AG08396 (cell line): ENCODE measurements at places on chromosomes 5 and 9.

GRCh38 chr9:93124793-93125192 lies 9.3 kb downstream of the NINJ1 start:
- DNase-seq = no peak

DNA sequence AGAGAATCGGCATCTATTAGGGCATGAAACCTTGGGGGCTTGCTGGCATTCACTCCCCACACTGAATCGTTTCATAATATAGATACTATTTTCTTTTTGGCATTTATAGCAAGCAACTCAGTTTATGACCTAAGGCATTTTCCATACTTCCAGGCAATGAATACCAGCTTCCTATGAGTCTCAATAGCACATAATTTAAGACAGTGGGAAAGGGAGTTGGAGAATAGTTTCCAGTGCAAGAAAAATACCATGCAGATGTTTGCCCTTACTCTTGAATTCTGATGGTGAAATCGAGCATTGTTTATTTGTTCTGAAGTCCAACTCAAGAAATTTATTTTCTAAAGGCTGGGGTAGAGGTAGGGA lies 175.8 kb upstream of the KLF9 start:
- DNase-seq = no peak

- DNase-seq = no peak
Observed at GRCh38 chr5:87094833-87095232, 172.8 kb upstream of the RASA1 start.

- no peak for DNase-seq
Observed at GRCh38 chr9:99197987-99198386, 23.8 kb downstream of the ALG2 start.

- DNase-seq = no peak
Observed at GRCh38 chr5:44807269-44807668, 1.5 kb upstream of the MRPS30 start.

GRCh38 chr9:94002316-94003140 lies 47.4 kb upstream of the BARX1 start:
- DNase-seq = peak; percentile 16

- no peak for DNase-seq
Observed at GRCh38 chr5:6362846-6363245, 15.5 kb downstream of the MED10 start.

DNA sequence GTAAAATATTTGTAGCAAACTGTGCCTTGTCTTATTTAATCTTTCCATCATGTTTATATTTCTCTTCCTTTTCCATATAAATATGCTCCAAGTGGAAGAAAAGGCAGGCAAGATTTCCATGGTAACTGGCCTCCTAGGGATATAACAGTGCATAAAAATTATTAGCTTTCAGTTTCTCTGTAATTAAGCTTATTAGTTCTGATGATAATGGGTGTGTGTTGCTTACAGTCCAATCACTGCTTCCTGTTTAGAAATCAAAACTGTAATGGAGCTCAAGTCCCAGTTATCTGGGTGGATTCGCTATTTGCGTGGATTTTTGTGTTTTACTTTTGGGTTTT lies 213.0 kb downstream of the PJA2 start:
- no peak for DNase-seq

DNA sequence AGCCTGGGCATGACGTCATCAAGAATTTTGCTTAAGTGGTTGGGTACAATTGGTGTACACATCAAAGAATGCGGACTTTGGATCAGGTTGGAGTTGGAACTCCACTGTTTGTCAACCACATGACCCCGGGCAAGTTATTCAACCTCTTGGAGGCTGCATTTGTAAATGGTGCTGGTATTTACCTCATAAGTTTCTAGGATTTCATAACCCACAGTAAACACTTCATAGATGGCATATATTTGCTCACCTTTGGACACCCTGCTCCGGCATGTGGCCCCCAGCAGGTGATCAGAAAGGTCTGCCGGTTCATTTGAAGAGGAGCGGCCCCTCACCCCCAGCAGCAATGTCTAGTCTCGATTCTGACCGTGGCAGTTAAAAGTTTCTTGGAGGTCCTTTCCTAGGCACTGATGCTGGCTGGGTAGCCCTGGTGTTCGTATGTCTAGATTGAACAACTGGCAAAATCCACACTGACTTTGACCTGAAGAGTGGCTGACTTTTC lies 60.6 kb downstream of the IL6ST start:
- DNase-seq = no peak

- DNase-seq = no peak
Observed at GRCh38 chr5:11962122-11962521, 57.9 kb upstream of the CTNND2 start.

DNA sequence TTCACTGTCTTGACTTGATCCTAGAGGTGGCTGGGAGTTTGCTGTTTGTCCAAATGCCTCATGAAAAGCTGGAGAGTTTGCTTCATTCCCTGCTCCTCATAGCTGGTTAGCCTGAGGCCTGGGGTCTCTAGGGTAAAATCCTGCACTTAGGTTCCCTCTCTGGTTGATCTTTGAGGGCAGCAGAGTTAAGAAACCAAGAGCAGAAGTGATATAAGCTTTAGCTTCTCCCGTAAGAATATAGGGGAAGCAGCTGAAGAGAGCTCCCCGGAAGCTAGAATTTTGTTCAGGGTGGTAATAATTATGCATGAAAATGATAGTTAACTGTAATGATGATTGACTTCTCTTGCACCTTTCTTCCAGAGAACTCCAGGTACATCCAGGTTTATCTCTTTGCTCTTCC lies 1.4 kb downstream of the FAM53C start:
- DNase-seq = no peak

- no peak for DNase-seq
Observed at GRCh38 chr5:54603372-54603771, 85.8 kb downstream of the SNX18 start.

- DNase-seq = no peak
Observed at GRCh38 chr9:115597330-115597895, 479.5 kb upstream of the TNC start.

GRCh38 chr5:151864061-151864748 lies 60.4 kb downstream of the GLRA1 start:
- DNase-seq = no peak

DNA sequence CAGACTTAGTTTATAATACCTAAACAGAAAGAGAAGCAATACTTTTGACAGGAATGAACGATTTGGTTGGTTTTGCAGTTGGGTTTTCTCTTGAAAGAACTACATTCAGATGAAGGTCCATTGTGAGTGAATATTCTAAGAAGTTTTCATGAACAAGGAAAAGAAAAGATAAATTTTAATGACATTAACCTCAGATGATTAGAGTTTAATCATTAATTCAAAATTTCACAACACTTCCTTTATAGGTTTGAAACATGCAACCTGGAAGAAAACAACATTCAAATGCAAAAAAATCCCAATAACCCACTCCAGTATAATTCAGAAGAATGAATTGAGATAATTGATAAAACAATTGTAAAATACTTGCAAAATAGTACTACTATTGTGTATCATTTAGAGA lies 23.8 kb downstream of the EQTN start:
- DNase-seq = no peak

DNA sequence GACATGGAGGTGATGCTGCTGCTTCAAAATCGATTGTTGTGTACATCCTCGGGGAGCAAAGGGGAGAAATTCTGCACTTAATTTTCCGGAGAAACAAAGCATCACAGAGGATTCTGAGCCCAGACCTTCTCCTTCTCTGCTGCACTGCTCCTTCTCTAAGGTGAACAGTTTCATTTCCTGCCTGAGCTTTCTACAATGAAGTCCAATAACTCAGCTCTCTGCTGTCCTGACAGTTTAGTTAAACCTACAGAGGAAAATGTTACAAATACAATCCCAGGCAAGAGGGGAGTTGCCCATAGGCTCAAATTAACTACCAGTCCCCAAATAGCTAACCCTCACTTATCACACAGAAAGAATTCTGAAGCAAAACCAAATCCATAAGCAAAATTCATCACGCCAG lies 206.3 kb downstream of the EFNA5 start:
- no peak for DNase-seq

DNA sequence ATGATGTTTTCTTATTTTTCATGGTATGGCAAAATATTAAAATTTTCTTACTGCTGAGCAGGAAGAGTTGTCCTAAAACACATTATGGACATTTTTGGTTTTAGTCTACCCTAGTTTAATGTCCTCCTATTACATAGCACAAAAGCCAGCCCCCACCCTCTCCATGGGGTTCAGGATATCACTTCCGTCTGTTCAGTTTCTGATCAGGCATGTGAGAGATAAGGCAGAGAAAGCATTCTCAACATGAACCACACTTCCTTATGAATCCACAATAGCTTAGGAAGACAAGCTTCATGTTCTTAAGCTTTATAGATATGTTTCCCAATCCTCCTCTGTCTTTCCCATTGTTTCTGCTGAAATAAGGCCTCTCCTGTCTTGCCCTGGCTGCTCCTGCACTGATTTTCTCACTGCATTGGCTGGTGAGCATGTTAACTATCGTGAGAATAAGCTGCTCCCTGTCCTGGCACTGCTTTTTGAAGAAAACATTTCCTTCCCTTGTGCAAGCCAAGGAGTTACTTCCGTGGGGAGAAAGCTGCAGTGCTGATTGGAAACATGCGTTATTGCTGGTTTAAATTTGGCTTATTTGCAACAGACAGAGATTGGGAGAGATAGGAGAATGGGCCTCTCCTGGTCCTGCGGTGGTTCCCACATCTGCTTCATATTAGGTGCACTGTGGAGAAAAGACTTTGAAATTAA lies 260.3 kb upstream of the RPS23 start:
- no peak for DNase-seq

DNA sequence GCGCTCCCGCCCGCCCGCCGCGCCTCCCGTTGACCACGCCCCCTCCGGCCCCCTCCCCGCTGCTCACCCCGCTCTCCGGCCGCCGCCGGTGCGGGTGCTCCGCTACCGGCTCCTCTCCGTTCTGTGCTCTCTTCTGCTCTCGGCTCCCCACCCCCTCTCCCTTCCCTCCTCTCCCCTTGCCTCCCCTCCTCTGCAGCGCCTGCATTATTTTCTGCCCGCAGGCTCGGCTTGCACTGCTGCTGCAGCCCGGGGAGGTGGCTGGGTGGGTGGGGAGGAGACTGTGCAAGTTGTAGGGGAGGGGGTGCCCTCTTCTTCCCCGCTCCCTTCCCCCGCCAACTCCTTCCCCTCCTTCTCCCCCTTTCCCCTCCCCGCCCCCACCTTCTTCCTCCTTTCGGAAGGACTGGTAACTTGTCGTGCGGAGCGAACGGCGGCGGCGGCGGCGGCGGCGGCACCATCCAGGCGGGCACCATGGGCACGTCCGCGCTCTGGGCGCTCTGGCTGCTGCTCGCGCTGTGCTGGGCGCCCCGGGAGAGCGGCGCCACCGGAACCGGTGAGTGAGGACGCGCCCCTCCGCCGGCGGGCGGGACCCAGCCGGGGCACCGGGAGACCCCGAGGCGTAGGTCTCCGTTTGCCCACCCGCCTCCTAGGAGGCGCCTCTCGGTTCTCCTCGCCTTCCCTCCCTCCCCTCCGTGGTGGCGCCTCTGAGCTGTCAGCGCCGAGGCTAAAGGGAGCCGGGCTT lies at the start of gene VLDLR:
Gene VLDLR, plus strand, starts transcription at position 66 of the 739 bp plus-strand sequence. Its CDS starts 403 bp downstream, at position 469.
- DNase-seq = peak; percentile 43

DNA sequence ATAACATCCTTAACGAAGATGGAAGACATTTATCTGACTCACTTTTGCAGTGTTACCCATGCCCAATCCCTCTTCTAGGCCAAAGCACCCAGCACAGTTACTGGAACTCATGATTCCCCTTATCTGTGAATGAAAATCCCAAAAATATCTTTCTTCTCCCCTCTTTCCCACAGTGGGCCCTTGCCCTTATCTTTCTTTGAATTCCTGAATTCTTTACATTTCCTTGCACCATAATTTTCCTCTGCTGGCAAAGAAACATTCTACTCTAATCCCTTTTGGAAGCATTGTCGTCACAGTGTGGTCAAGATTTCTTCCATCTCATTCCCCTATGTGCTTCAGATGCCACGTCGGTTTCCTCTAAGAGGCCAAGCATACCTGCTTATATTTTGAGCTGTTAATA lies 135.9 kb upstream of the LIFR start:
- DNase-seq = no peak

GRCh38 chr9:116144038-116144437 lies 9.6 kb upstream of the PAPPA start:
- DNase-seq = no peak

DNA sequence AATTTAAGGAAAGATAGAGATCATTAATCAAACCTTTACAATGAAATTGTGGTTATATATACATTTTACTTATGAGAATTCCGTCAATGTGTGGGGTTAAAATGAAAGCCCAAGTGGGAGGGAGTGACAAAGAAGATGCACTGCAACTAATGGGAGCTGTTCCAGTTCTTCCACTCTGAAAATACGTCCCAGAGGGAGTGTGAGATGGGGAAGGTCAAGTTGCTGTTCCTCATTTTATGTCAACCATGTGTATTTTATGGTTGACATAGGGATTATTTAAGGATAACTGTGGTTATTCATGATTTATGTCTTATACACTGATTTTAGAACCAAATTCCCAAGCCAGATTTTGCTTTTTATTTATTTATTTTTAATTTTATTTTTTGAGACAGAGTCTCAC lies 14.2 kb upstream of the RGS3 start:
- DNase-seq = no peak

DNA sequence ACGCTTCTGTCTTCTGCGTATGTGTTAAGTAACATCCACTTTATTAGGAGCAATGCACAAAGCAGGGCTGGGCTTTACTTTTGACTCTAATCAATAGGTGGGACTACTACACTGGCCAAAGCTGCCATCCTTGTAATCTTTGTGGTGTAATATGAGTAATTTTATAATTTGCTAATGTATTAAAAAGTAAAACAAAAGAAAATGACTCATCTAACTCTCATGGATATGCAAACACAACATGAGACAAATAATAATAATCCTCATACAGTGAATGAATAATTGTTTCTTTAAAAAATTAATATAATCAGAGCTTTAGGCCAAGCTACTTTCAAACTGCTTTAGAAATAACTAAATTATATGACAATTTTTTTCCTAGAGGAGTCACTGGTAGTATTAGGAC lies 90.7 kb downstream of the NR3C1 start:
- no peak for DNase-seq

GRCh38 chr9:75184471-75184870 lies 96.2 kb downstream of the OSTF1 start:
- DNase-seq = no peak

DNA sequence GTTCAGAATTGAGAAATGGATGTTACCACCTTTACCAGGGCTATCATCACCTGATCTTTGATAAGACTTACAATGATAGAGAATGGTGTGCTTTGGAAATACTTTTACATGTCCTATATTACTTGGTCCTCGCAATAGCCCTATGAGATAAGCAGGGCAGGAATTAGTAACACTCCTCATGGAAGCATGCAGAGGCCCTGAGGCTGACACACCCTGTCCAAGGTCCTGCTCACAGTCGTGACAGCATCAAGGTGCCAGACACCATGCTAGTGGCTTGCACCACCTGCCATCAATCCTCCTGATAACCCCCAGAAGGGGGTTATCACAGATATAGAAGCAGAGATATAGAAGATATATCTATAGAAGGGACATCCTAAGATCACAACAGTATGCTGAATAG lies 216.8 kb upstream of the TBC1D2 start:
- DNase-seq = no peak

DNA sequence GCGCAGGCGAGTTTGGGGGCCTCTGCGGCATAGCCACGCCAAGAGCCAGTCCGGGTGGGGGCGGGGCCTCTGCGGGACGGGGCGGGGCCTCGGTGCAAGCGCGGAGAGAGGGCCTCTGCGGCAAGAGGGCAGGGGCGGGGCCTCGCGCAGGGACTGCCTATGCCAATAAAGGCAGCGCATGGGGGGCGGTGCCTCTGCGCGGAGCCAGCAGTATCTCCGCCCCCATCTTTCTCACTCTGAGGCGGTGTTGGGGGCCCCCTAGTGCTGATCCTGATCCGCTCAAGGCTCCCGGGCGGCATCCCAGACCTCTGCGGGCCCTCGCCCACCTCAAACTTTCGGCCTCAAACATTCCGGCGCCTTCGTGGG lies 9.2 kb upstream of the GPRIN1 start:
- DNase-seq = peak; percentile 93

- no peak for DNase-seq
Observed at GRCh38 chr5:72231991-72232703, 87.9 kb downstream of the MRPS27 start.
